ENCODE measurements at places on chromosomes 7 and 10.

DNA sequence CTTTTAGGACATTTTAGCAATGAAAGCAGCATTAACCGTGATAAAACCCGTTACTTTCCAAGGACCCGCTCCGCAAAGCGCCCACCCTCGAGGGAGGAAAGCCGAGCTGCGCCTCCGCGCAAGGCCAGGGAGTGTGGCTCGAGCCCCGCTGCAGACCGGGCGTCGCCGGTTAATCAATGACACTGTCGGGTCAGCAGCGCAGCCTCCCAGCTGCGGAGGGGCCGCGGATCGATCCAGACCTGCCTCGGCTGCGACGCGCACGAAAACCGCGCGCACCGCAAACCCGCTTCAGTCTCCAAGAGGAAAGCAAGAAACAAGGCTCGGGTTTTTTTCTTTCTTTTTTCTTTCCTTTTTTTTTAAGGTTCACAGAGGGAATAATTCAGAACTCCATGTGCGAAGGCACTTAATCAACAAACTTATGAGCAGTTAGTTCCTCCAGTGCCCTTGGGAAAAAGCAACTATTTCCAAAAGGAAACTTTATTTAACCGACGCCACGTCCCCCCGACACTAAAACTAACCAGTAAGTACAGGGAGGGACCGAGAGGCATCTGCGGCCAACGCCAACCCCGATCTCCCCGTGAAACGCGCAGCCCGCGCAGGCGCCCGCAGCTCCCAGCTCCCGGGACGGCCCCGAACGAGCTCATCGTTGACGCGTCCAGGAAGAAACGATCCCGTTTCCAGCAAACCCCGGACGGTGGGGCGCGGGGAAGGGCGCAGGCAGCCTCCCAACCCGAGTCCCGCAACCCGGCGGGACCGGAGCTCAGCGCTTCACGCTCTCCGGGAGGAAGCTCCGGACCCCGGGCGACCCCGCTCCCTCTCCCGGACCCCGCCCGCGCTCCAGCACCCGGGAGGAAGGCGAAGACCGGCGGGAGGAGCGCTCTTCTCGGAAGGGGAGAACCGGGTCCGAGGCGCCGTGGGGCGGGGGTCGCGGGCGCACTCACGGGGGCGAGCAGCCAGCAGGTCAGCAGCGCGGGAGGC lies 598 bp downstream of the VIPR2 start:
- DNase-seq = no peak

- DNase-seq = no peak
Measured at GRCh38 chr7:521221-522070, 1.8 kb upstream of the PDGFA start.

GRCh38 chr10:77146712-77147336 lies 490.8 kb downstream of the KCNMA1 start:
- no peak for DNase-seq

GRCh38 chr10:10096296-10096695 lies 921.4 kb upstream of the CELF2 start:
- DNase-seq = no peak

DNA sequence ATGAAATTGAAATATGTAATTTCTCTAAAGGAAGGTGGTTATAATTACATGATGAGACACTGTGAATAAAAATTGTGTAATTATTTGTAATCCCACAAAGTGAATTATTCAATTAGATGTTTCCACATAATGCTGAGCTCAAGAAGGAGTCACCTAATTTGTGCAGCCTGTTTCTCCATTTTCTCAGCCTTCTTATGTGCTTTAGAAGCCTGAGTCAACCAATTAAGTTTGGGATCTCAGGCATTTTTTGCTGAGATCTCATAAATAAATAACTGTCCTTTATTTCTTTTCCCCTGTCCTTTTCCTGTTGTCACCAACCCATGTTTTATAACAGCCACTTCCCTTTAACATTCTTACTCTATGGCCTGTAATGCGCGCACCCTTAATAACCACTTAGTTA lies 506.5 kb upstream of the SEMA3D start:
- no peak for DNase-seq

DNA sequence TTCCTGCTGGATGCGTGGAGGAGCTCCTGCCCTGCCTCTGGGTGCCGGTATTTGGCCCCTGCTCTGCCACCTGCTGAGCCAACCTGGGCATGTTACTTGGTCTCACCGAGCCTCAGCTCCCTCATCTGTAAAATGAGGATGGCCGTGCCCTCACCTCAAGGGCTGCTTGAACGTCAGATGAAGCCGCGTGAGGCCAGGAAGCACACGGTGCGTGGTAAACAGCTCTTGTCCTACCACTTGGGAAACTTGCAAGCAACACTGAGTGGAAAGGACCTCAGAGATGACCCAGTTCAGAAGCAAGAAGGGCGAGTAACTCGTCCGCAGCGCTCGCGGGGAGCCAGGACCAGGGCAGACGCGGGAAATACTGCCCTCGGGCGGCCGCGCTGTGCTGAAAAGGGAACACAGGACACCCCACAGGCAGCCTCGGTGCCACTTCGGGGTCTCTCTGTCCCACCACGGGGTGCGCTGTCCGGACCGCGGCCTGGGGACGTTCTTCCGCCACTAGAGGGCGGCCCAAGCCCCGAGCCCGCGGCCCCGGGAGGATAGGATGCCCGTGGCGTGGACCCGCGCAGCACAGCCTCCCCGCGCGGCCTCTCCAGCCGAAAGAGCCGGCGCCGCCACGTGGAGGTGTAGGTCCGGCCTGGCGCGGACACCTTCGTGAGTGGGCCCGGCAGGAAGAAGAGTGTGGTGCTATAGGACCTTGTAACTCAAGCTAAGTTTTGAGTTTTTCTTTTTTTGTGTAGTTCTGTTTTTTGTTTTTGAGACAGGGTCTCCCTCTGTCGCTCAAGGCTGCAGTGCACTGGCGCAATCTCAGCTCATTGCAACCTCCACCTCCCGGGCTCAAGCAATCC lies 94.1 kb downstream of the PRKAG2 start:
- no peak for DNase-seq

DNA sequence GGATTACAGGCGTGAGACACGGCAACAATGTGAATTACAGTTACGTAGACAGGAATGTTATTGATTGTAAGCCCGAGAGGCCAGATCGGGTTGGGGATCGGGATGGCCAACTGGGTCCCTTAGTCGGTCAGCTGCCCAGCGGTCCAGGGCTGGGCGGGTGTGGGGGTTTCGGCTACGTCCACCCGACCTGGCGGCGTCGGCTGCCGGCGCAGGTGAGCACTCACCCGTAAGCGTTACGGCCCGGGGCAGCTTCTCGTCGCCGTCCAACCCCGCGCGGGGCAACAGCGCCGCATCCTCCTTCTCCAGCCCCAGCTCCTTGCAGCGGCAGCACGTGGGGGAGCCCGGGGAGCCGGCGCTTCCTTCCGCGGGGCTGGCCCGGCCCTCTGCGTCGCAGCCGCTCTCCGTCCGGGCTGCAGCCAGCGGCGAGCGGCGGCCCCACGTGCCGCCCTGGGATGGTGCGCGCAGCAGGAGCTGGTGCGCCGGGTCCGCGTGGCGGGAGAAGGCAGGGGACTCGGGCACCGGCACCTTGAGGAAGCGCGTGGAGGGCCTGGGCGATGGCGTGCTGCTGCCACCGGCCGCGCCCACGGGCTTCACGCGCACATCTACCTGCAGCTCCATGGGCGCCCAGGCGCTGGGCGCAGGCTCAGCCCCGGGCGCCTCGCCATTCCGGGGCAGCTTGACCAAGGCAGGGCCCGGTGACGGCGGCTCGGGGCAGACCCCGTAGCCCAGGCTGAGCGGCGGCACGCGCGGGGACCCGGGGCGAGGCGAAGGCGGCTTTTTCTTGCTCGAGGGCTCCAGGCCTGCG lies 609 bp downstream of the KLRG2 start:
- DNase-seq = no peak

- no peak for DNase-seq
Measured at GRCh38 chr7:151839451-151839921, 37.4 kb downstream of the PRKAG2 start.

DNA sequence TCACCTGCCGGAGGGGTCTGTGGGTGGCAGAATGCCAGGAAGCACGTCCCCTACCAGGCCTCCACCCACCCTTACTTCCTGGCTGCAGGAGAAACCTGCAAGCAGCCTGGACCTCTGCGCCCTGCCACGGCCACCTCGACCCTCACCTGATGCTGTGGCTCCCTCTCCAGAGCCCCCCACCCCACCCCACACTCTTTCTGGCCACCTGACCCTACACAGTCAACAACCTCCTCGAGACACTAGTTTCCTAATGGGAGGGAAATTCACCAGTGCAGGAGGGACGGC lies 91.3 kb downstream of the PRKAG2 start:
- no peak for DNase-seq
